ENCODE measurements at places on chromosomes 16 and 17.

- DNase-seq, result no peak
Measured at GRCh38 chr17:55063885-55064874, 95.6 kb downstream of the STXBP4 start.

GRCh38 chr16:79642652-79643051, 42.1 kb upstream of the MAF start:
- no peak for DNase-seq

GRCh38 chr17:22461460-22462145, 769.3 kb downstream of the KCNJ18 start:
- DNase-seq, result no peak

GRCh38 chr17:62650587-62650986, 23.1 kb downstream of the MRC2 start:
- DNase-seq, result no peak

DNA sequence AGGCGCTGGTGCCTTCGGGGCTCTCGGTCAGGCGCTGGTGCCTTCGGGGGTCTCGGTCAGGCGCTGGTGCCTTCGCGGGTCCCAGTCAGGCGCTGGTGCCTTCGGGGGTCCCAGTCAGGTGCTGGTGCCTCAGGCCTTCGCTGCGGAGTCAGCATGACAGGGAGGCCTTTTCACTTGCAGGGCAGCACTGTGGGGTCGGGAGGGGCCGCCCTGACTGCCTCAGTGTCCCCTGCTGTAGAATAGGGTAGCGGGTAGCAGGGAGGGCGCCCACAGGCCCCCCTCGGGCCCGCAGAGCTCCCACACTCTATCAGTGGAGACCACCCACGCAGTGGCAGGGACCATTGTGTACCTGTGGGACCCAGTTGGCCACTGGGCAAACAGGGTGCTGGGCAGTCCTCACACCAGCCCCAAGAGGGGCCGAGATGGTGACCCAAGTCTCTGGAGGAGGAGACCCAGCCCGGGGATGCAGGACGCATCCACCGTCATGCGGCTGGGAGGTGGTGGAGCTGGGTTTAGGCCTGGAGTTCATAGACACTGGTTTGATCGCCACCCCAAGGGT, 38.0 kb downstream of the ZFPM1 start:
- no peak for DNase-seq

GRCh38 chr16:1908983-1909382, 9.2 kb downstream of the HS3ST6 start:
- no peak for DNase-seq

- peak; percentile 67 for DNase-seq
Measured at GRCh38 chr17:78304549-78305037, 55.3 kb downstream of the SOCS3 start.

DNA sequence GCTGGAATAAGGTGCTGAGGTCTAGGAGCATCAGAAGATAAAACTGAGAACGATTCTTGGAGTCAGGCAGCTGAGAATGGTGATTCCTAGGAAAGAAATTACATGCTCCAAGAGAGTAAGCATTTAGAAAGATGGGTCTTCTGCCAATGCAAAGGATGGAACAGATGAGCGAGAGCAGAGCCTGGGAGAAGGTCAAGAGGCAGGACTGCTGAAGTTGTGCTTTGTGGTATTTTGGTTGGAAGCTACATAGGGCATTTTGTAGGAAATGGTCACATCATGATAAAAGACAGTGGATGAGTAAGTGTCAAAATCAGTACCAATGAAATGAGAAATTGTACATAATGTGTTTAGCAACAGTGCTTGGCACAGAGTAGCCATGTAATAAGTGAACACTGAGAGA, 1.4 kb upstream of the CRYM start:
- no peak for DNase-seq

- no peak for DNase-seq
Measured at GRCh38 chr17:29158488-29159275, 21.5 kb downstream of the MYO18A start.

DNA sequence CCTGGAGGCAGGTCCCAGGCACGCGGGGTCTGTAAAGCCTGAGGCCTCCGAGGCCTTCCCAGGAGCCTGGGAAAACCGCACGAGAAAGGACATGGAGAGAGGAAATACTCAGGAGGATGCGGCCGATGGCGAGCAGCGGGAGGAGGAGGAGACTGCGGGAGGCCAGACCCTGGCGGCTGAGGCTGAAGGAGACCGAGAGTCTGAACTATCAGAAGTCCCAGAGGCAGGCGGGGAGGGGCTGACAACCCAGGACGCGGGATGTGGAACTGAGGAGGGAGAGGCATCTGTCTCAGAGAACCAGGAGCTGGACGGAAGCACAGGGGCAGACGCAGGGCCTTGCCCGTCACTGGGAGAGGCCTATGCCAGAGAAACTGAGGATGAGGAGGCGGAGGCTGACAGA, 2.4 kb downstream of the APOBR start:
- DNase-seq, result no peak
